ENCODE measurements at places on chromosomes 5 and 9.

DNA sequence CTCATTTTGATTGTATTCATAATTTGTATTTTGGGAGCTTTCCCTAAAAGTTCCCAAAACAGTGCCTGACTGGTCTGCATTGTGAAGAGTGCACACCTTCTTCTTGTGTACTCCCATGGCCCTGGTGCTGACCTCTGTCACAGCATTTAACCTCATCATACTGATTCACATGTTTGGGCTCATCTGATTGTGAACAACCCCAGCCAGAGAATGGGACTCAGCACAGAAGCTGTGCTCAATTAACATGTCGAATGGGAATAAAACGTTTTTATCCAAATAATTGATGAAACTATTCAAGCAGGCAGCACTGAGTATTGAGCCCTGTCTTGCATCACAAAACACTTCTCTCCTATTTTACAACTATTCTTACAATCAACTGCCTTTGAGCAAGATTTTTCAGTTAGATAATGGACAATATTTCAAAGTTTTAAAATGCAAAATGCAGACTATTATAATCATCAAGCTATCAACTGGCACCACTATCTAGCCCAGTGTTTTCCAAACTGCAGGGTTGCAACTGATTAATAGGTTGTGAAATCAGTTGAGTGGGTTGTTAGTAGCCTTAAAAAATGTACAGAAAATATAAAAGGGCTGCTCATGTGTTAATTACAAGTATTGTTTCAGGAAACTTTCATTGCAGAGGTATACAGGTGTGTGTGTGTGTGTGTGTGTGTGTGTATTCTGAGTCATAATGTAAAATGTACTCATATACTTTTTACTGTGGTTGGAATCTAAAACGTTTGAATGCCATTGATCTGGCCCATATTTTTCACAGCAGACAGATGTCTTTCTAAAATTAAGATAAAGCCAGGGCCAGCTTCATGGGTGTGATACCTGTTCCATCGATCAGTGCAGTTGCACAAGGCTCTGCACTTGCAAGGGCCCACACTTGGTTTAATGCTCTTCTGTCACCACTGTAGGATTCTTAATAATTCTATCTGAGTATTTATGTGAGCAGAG, 190.5 kb downstream of the PIK3R1 start:
- no peak for DNase-seq

DNA sequence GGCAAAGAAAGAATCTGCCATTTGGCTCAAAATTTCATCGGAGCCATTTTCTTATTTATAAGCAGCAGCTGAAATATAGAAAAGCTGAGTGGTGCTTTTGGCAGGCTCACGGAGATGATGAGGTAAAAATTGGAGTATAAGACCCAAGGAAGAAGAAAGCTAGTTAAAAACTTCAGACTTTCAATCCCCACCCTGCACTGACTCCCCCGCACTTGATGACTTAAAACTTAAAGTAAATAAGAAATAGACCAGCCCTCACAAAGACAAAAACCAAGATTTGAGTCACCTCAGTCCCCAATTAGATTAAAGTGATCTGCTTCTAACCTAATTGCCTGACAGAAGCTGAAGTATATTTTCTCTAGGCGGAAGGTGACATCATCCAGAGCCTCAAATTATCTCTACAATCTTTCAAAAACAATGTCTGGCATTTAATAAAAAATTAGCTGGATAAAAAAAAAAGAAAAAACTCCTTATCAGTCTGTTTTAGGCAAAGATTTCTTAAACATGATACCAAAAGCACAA, 124.0 kb upstream of the PJA2 start:
- DNase-seq: peak; percentile 9

GRCh38 chr5:53008751-53009150, 19.6 kb downstream of the ITGA2 start:
- no peak for DNase-seq

GRCh38 chr5:44332285-44332971, 56.8 kb downstream of the FGF10 start:
- no peak for DNase-seq

- no peak for DNase-seq
Observed at GRCh38 chr5:129051283-129051682, 43.3 kb upstream of the ISOC1 start.
